Glutamatergic neuron (in vitro differentiated cells): ENCODE measurements at places on chromosomes 13 and 19.

DNA sequence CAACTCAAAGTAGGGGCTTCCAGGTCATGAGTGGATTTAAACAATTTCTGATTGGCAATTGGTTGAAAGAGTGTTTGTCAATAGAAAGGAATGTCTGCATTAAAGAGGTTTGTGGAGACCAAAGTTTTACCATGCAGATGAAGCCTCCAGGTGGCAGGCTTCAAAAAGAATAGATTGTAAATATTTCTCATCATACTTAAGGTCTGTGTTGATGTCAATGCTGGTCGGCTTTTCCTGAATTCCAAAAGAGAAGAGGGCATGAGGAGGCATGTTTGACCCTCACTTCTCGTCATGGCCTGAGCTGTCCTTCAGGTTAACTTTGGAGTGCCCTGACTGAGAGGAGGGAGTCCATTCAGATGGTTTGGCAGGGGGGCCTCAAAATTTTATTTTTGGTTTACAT is 125.4 kb upstream of the RFC3 start:
- DNase-seq: no peak

DNA sequence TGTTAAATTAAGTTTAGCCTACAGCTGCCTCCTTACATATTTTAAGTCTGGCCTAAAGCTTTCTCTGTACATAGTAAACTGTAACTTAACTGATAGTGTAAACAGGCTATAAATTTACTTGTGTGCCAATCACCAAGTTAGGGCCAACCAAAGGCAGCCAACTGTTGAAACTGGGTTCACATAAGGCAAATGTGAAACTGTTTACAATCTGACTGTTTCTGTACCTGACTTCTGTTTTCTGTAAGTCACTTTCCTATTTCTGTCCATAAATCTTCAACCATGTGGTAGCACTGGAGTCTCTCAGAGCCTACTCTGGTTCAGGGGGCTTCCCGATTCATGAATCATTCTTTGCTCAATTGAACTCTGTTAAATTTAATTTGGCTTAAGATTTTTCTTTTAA is 103.1 kb downstream of the RAP2A start:
- no peak for DNase-seq

GRCh38 chr13:111184458-111185401 is 69.6 kb downstream of the ARHGEF7 start:
- peak; percentile 74 for DNase-seq

- no peak for DNase-seq
Observed at GRCh38 chr13:109151255-109151654, 521.8 kb downstream of the MYO16 start.

DNA sequence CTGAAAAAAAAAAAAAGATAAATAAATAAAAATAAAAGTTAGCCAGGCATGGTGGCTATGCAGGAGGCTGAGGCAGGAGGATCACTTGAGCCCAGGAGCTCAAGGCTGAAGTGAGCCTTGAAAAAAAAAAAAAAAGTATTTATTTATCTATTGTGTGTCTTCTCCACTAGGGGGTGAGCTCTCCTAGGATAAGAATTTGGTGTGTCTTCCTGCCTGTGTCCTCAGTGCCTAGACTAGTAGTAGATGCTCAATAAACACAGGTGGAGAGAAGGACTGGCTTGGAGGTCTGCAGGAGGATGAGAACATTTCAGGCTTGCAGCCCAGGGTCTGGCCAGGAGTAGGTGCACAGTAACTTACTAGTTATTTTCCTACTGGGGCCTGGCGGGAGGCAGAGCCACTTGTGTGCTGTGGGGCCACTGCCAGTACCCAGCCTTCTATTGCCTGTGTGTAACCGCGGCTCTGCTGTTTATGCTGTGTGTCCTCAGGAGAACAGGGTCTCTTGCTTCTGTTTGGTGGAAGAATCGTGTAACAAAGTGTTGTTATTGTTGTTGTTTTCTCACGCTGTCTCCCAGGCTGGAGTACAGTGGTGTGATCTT is 5.4 kb downstream of the LMTK3 start:
- no peak for DNase-seq

DNA sequence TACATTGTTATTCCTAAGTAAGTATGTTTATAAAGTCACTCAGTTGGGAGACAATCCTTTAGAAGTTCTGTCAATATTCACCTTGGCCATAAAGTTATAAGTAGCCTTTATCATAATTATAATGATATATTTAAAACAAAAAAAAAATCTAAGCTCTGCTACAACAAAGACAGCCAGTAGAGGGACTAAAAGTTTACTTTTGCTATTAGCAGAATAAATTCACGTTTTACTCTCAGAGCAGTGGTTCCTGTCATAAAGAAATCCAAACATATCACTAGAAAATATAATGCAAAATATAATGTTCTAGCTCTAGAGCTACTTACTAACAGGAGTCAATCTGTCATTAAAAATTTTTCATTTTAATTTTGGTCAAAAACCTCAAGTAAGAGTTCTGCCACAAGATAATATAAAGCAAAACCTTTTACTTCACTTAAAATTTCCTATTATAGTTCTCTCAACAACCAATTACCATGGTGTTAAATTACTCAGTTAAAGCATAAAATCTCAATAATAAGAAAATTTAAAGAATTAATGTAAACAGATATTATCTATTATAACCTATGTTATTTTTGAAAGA is 17.7 kb downstream of the INTS6 start:
- no peak for DNase-seq
